Cortex of kidney (tissue), 1 donor: ENCODE measurements at places on chromosomes 3 and 15.

DNA sequence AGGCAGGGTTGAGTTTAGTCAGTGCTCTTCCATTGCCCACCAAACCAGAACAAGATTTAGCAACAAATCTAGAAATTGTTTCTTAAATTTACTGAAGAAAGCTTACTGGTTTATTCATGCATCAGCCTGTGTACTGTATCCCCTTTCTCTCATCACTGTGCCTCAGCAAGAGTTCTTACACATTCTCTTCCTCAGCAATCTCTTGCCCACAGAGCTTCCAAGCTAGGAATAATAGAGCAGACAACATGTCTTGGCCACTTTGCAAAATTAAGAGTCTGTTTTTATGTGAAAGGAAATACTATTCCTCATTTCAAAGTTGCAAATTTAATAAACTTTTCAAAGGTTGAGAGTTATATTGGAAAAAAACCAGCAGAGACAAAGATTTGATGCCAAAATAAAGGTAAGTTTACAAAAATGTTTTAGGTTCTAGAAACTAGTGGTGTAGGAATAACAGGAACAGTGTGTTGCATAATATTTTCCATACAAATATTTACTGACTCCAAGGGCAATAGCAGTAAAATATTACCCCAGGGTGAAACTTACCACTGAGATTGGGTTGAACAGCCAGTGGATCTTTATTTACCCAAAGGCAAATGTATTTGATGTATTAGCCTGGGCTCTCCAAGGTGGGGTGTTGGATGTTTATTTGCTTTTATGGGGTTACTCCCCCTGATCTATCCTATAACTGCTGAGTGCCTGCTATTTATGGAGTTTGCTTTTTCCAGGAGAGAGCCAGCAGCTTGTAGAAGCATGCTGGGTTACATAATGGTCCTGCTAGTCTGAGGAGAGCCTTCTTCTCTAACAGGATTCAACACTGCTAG lies 276.7 kb downstream of the ADAMTSL3 start:
- no peak for DNase-seq

DNA sequence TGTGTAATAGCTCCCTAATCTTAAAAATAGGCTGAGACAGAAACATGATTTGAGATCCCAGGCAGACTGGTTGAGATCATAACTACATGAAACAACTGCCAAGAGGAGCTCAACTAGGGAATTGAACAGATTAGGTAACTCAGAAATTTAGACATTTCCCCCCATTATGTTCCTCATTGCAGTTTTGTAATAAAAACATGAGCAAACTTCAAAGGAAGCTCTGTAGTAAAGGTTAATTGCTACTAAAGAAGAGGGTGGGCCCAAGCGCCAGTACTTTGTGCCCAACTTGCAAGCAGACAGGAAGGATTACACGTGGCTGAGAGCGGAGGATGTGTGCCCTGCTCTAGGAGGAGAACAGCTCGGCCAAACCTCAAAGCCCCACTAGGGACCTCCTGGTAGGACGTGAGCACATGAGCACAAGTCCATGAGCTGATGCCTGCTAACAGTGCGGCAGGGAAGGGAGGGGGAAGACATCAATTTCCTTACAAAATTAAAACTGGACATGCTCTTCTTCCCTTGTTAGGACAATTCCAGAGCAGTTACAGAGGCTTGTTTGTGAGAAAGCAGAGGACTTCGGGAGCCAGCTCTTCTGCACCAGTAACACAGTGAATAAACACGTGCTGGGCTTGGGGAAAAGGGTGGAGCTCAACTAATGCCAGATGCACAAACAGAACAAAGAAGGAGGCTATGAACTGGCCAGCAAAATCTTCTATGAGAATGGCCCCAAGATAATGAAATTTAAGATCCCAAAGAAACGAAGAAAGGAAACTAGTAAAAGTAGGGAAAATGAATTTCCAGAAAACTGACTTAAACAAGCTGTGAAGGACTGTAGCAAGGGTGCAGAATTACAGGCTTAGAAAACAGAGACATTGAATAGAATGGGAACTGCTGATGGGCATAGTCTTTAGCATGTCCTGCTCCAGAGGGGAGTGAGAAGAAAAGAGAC lies 275.5 kb downstream of the MECOM start:
- DNase-seq = no peak

DNA sequence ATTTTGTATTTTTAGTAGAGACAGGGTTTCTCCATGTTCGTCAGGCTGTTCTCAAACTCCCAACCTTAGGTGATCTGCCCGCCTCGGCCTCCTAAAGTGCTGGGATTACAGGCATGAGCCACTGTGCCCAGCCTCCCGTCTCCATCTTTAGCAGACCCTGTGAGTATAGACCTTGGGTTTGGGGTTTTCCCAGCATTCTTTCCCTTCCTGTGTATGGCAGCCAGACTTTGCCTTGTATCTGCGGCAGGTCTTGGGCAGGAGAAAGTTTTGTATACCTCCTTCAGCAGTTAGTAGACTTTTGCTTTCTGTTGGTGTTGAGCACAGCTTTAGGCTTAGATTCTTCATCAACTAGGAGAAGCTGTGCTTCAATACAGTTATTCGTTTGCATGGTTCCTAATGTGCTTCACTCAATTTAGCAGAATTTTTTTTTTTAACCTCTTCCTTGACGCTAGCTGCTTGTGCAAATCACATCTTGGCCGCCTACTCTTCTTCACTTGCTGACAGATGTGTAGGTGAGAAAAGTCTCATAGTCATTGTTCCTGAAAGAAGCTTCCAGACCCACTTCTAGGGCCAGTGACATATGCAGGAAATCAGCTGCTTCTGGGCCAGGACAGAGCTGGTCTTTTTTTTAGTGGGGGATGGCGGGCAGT lies 38.4 kb downstream of the MAP2K1 start:
- no peak for DNase-seq

DNA sequence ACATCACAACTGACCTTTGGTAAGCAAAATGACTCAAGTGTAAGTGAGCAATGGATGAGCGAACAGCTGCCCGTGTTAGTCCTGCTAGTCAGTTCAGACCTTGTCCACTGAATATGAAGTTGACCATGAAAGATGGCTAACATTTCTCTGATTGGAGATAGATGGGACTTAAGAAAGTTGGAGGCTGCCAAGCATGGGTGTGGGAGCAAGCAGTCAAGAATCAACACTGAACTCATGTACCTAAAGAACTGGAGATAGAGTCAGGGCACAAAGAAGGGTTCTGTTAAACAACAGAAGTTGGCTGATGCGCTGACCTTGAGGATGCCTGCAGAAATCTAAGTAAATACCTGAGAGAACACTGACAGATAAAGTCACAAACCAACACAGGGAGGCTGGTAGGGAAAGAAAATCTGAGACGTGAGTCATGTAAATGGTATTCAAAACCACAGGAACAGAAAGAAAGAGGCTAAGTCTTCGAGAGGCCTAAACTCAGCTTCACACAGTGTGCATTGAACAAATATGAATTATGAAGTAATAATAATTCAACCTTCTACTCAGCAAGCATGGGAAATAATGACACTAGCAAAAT lies 30.7 kb upstream of the ANPEP start:
- DNase-seq = no peak

DNA sequence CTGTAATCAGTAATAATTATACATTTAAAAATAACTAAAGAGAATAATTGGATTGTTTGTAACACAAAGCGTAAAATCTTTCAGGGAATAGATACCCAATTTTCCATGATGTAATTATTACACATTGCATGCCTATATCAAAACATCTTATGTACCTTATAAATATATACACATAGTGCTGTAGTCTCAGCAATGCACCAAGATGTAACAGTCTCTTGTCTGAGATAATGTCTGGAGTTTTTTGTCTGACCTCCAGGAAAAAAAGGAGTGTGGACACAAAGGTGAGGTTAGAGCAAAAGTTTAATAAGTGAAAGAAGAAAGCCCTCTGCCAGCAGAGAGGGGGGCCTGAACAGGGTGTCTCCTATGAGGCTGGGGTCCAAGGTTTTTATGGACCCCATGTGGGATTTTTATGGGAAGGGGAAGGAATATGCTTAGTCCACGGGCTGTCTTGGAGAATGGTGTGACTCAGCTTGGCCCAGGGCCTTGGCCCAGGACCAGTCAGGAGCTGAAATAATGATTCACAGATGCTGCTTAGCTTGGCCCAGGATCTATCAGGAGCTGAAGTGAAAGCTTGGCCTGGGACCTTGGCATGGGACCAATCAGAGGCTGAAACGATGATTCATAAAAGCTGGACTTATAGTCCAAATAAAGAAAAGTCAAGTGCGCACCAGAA lies 545.0 kb downstream of the ZPLD1 start:
- DNase-seq = no peak

GRCh38 chr3:196122021-196122687 lies 40.3 kb upstream of the TFRC start:
- no peak for DNase-seq
